ENCODE measurements at places on chromosomes 1 and 21. TPM values are rescaled to one million over a fixed set of nuclear protein-coding genes. Genes with fewer than 3 reads are reported as not detected.

DNA sequence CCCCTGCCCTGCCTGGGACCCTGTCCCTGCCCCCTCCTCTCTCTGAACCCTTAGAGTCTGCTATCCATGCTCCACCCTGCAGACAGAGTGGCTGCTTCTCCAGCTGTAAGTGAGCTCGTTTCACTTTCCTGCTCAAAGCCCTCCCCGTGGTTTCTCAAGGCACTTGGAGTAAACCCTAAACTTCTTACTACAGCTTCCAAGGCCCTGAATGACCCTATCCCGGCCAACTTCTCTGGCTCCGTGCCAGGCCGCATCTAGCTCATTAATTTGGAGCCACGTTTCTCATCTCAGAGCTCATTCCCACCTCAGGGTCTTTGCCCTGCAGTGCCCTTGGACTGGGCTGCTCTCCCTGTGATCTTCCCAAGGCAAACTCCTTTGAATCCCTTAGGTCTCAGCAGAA, 235.1 kb upstream of the RUNX1 start:
- DNase-seq, result no peak

- no peak for DNase-seq
Observed at GRCh38 chr1:158716335-158716734, 4.2 kb downstream of the OR6K3 start.

DNA sequence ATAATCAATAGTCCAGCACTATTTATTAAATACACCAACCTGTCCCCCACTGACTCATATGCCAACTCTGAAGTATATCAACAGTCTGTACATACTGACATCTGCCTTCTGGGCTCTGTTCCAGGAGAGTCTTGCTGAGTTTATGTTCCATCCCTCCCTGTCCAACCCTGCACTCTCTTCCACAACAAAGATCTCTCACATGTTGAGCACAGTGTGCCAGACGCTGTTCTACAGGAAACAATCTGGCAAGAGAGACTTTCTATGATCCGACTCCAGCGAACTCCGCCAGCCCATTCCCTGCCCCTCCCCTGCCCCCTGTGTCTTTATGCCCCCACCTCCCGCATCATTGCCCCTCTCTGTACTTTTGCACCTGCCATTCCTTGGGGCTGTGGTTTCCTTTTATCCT, 3.4 kb downstream of the LACTBL1 start:
- DNase-seq, result no peak

DNA sequence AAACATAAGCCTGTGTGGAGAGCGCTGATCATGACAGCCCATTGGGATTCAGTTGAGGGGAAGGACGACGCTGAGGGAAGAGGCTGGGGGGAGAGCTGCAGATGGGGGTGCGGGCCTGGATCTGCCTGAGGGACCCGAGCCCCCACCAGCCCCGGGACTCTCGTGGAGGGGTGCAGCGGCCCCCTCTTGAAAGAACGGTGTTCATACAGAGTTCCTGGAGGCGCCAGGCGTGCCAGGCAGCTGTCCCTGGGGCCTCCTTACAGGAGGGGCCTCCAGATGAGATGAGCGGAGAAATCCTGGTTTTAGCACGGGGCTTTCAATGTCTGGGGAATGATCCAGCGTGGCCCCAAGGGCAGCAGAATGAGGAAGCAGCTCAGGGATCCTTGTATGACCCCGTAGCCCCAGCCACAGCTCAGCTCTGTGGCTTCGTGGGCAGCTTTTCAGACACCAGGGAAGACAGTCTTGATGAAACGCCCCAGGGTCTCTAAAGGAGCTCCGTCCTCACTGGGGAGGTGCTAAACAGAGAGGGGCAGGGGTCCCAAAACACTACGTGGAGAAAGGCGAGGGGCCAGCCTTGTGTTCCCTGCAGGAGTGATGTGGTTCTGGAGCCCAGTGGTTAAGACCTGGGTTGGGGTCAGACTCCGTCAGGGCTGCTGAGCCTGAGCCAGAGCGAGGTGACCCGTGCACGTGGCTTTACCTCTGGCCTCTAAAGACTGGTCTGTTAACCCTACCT, 7.2 kb upstream of the DSCAM start:
- no peak for DNase-seq

DNA sequence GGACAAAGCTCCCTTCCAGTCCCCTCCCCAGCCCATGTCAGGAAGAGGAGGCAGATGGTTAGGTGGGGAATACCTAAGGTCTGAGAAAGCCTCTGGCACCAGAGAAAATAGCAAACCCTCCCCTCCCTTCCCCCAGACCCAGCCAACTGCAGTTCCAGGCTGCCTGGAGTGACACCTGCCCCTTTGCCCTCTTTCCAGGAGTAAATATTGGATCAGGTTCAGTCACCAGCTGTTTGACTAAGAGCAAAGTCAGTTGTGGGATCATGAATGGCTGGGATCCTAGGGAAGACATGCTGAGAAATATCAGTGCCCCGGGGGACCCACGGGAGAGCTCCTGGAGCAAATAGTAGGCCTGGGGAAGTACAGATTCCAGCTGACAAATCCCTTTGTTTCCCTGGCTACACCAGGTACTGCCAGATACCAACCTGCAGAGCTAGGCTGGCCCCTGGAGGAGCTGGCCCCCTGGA, 12.2 kb upstream of the CDK18 start:
- DNase-seq, result no peak

Gene TRIM46
- total RNA-seq, result 3.9 TPM

Gene TNFSF18
- not detected for total RNA-seq

Gene WNT2B
- 0.63 TPM for total RNA-seq

Gene HCRTR1
- not detected for total RNA-seq

Gene C1orf116
- not detected for total RNA-seq

Gene PRKAA2
- not detected for total RNA-seq

Gene MNDA
- total RNA-seq, result not detected
